Spleen (tissue), 13 donors: ENCODE measurements at places on chromosomes 13 and 19. TPM values are rescaled to one million over a fixed set of nuclear protein-coding genes. Genes with fewer than 3 reads are reported as not detected.

NOVA2 gene
- 6.1 TPM for total RNA-seq

GIPC3 gene
- total RNA-seq, result 3.4 TPM

CRLF1 gene
- total RNA-seq, result 0.34 TPM

ERCC1 gene
- total RNA-seq, result 65.2 TPM

ZSCAN1 gene
- total RNA-seq, result not detected

ZNF211 gene
- 18.9 TPM for total RNA-seq

C1QTNF9 gene
- 0.28 TPM for total RNA-seq

MBD3L2 gene
- not detected for total RNA-seq

OR7D2 gene
- total RNA-seq, result not detected

IGFL1 gene
- total RNA-seq, result not detected

MIR17HG gene
- 7.1 TPM for total RNA-seq

LRRC4B gene
- 2.3 TPM for total RNA-seq

CDK8 gene
- total RNA-seq, result 16.4 TPM

IQCN gene
- 14.1 TPM for total RNA-seq

TUBA3C gene
- total RNA-seq, result not detected

SYNGR4 gene
- not detected for total RNA-seq

TMEM255B gene
- 25.4 TPM for total RNA-seq

SHISA7 gene
- total RNA-seq, result 0.27 TPM

KIR3DL1 gene
- total RNA-seq, result 0.94 TPM

PAK4 gene
- 14.6 TPM for total RNA-seq

PLPP2 gene
- total RNA-seq, result 1.8 TPM

ZNF540 gene
- total RNA-seq, result 4.7 TPM
